Vagina (tissue), 2 donors: ENCODE measurements at places on chromosomes 3 and 15. TPM values are rescaled to one million over a fixed set of nuclear protein-coding genes. Genes with fewer than 3 reads are reported as not detected.

SEMA3G gene
- 8.3 TPM for total RNA-seq

PLA1A gene
- 1.7 TPM for total RNA-seq

DNA sequence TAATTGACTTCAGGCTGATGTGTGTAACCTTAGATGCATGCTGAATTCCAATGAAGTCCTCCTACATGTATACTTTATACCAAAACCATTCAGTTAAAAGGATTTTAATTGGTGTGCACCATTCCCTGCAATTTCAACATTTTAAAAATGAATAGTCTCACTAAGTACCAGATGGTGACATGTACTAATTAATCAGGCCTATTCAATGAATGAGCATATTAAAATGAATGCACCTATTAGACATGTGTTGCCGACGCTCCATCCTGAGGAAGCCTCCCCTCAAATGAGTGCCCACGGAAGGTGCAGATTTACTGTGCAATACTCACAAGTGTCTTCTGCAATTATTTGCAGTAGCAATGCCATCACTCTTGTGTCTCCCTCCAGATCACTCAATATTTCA, 124.7 kb upstream of the TSPAN3 start:
- no peak overlapping the region for H3K4me3 ChIP-seq
- no peaks in the 10 kb centered on the region for H3K4me1 ChIP-seq
- H3K27ac ChIP-seq, result no peak overlapping the region
- peaks cover 10% of the 10 kb centered on the region for H3K36me3 ChIP-seq
- DNase-seq, result no peak

- no peak overlapping the region for H3K27ac ChIP-seq
- H3K27me3 ChIP-seq, result no peaks in the 10 kb centered on the region
- peaks cover 8% of the 10 kb centered on the region for H3K4me1 ChIP-seq
- H3K36me3 ChIP-seq, result no peaks in the 10 kb centered on the region
Measured at GRCh38 chr15:63283126-63283525, 5.7 kb downstream of the APH1B start.

GRCh38 chr3:53778153-53778552, 68.1 kb downstream of the CHDH start:
- no peaks in the 10 kb centered on the region for H3K27me3 ChIP-seq
- no peak overlapping the region for H3K27ac ChIP-seq
- H3K4me1 ChIP-seq, result peaks cover 19% of the 10 kb centered on the region
- no peak for DNase-seq

- DNase-seq, result no peak
- H3K27ac ChIP-seq, result no peak overlapping the region
- H3K4me3 ChIP-seq, result no peak overlapping the region
- no peaks in the 10 kb centered on the region for H3K4me1 ChIP-seq
- H3K27me3 ChIP-seq, result no peaks in the 10 kb centered on the region
Measured at GRCh38 chr3:35597490-35597889, 41.8 kb upstream of the ARPP21 start.
